Neural progenitor cell (in vitro differentiated cells): ENCODE measurements at places on chromosomes 6 and 20. TPM values are rescaled to one million over a fixed set of nuclear protein-coding genes. Genes with fewer than 3 reads are reported as not detected.

- H3K27ac ChIP-seq = no peak overlapping the region
- no peaks in the 10 kb centered on the region for H3K4me1 ChIP-seq
- no peaks in the 10 kb centered on the region for H3K36me3 ChIP-seq
- no peak for DNase-seq
These were observed 35.6 kb downstream of the MOCS1 start for GRCh38 chr6:39898625-39899024.

DNA sequence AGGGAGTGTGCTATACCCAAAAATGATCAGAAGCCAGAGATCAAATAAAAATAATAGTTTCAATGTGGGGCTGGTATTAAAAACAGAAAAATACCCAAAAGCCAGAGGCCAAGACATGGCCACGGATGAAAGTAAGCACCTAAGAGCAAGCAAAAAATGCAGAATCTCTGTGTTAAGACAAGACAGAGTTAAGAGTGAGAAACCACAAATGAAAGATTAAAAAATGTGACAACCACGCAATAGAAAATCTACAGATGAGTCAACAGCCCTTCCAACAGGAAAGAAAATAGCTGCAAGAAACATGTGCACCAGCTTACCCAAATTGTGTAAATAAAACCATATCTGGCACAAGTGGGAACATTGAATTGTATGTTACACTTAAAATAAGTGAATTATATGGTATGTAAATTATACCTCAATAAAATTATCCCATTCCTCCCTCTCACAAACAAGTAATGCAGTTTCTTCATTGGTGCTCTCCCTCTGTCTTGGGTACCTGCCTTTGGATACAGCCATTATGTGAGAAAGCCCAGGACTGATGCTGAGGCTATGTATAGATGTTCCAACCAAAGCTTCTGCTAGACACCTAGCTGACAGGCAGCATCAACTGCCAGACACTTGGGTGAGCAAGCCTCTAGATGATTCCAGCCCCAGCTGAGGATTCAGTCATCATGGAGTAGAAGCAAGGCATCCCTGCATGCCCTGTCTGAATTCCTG, 55.3 kb upstream of the UFL1 start:
- no peak for DNase-seq

- H3K27me3 ChIP-seq = no peaks in the 10 kb centered on the region
- peaks cover 12% of the 10 kb centered on the region for H3K4me1 ChIP-seq
- DNase-seq = no peak
These were observed 84.6 kb upstream of the BTN3A2 start for GRCh38 chr6:26280407-26280806.

- no peak overlapping the region for H3K27ac ChIP-seq
- H3K36me3 ChIP-seq = no peaks in the 10 kb centered on the region
- H3K4me1 ChIP-seq = peaks cover 14% of the 10 kb centered on the region
- DNase-seq = no peak
These were observed 154.1 kb downstream of the PHF3 start for GRCh38 chr6:63789699-63790098.

GRCh38 chr20:10987651-10988383, 314.0 kb upstream of the JAG1 start:
- no peak overlapping the region for H3K4me3 ChIP-seq
- no peaks in the 10 kb centered on the region for H3K36me3 ChIP-seq
- no peaks in the 10 kb centered on the region for H3K27me3 ChIP-seq

DNA sequence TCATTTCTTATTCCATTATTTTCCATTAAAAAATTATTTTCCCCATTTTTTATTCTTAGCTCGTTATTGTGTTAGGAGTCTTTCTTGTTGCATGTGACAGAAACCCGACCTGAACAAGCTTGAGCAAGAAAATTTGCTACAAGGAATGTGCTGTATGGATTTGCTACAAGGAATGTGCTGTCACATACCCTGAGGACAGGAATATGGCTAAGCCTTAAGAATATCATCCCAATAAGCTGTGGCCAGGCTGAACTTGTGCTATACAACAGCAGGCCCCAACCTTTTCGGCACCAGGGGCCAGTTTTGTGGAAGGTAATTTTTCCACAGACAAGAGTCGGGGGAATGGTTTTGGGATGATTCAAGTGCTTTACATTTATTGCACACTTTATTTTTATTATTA, 114.0 kb downstream of the TRMT11 start:
- peaks cover 11% of the 10 kb centered on the region for H3K4me1 ChIP-seq
- H3K4me3 ChIP-seq = no peak overlapping the region
- no peaks in the 10 kb centered on the region for H3K36me3 ChIP-seq
- no peaks in the 10 kb centered on the region for H3K27me3 ChIP-seq

- peak overlapping the region; percentile 76 for H3K27ac ChIP-seq
- peaks cover 35% of the 10 kb centered on the region for H3K4me1 ChIP-seq
- H3K27me3 ChIP-seq = no peaks in the 10 kb centered on the region
- H3K36me3 ChIP-seq = peaks cover 21% of the 10 kb centered on the region
- DNase-seq = no peak
These were observed 85.7 kb downstream of the LIN28B start for GRCh38 chr6:105042648-105043047.

DNA sequence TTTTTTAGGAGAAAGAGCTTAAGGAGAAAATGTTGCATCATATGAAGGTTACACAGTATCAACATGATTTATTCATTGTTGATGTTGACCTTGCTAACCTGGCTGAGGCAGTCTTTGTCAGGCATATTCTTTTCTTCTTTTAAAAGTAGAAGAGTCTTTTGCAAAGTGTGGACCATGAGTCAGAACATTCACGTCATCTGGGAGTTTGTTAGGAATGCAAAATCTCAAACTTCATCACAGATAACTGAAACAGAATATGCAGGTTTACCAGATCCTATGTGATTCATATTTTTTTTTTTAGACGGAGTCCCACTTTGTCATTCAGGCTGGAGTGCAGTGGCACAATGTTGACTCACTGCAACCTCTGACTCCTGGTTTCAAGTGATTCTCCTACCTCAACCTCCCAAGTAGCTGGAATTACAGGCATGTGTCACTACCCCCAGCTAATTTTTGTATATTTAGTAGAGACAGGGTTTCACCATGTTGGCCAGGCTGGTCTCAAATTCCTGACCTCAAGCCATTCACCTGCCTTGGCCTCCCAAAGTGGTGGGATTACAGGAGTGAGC, 530.4 kb upstream of the BTBD3 start:
- no peak overlapping the region for H3K27ac ChIP-seq
- H3K36me3 ChIP-seq = no peaks in the 10 kb centered on the region
- no peaks in the 10 kb centered on the region for H3K27me3 ChIP-seq
- H3K4me1 ChIP-seq = no peaks in the 10 kb centered on the region
- DNase-seq = no peak

GRCh38 chr6:6590530-6590929, 2.0 kb downstream of the LY86 start:
- DNase-seq = no peak
- H3K27me3 ChIP-seq = no peaks in the 10 kb centered on the region
- no peak overlapping the region for H3K4me3 ChIP-seq
- H3K27ac ChIP-seq = no peak overlapping the region
- H3K36me3 ChIP-seq = no peaks in the 10 kb centered on the region

GRCh38 chr6:164911151-164911550, 398.3 kb downstream of the C6orf118 start:
- DNase-seq = no peak
- no peaks in the 10 kb centered on the region for H3K27me3 ChIP-seq
- no peaks in the 10 kb centered on the region for H3K4me1 ChIP-seq
- no peaks in the 10 kb centered on the region for H3K36me3 ChIP-seq
- no peak overlapping the region for H3K27ac ChIP-seq

- no peak overlapping the region for H3K27ac ChIP-seq
- H3K4me3 ChIP-seq = no peak overlapping the region
- H3K4me1 ChIP-seq = no peaks in the 10 kb centered on the region
These were observed 121.8 kb upstream of the PHACTR3 start for GRCh38 chr20:59482351-59483187.

DNA sequence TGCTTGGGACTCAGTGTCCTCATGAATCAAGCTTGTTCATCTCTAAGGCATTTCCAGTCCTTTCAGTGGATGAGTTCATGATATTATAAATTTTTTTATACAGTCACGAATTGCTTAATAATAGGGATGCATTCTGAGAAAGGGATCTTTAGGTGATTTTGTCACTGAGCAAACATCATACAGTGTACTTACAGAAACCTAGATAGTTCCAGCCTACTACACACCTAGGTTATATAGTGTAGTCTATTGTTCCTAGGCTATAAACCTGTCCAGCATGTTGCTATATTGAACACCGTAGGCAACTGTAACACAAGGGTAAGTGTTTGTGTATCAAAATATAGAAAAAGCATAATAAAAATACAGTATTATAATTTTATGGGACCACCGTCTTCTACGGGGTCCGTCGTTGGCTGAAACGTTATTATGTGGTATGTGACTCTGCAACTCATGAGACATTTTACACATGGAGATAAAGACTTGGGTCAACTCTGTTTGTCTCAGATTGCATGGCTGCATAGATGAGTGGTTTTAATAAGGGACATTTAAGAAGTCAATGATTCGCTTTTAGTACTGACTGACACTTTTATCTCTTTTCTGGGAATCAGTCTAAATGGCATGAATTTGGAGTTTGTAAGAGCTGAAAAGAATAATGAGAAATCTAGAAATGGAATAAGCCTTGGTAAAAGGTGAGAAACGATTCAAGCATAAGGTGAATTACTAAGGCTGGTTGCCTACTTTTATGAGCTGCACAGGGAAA, 33.2 kb downstream of the CLIC5 start:
- no peaks in the 10 kb centered on the region for H3K36me3 ChIP-seq
- H3K4me1 ChIP-seq = no peaks in the 10 kb centered on the region
- H3K27me3 ChIP-seq = no peaks in the 10 kb centered on the region
- H3K4me3 ChIP-seq = no peak overlapping the region
- no peak overlapping the region for H3K27ac ChIP-seq

DNA sequence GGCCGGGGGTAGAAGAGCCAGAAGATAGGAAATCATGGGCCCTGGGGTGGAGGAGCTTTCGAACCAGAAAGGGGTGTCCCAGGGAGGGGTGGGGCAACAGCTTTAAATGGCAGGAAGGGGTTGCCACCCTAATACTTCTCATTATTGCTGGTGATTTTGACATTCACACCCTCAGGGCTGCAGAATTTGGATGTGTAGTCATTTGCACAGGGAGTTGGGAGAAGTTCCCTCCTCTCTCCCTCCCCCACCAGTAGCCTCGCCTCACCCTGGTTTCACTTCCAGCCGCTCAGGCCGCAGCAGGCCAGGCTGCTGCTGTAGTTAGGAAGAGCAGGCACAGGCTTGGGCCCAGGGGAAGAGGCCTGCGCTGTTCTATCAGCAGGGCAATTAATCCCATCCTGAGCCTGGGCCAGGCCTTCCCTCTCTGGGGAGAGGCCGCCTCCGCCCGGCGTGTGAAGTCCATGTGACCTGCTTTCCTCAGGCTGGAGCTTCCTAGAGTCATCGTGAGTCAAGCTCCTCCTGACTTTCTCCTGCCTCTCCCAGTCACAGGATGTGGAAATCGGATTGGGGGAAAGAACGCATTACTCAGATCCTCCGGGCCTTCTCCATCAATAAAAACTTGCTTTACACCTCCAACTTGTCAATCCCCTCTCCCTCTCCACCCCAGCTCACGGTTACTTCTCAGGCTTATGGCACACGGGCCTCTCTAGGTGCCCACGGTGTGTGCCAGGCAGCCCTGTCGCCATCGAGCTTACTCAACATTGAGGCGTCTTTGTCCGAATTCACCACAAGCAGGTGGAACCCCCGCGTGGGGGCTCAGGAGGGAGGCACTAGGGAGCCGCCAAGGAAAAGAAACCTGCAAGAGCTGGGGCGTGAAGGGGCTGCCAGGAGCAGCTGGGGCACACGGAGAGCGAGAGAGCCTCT, 7.8 kb downstream of the ADTRP start:
- H3K4me3 ChIP-seq = no peak overlapping the region
- H3K4me1 ChIP-seq = peaks cover 13% of the 10 kb centered on the region
- DNase-seq = peak; percentile 16
- no peak overlapping the region for H3K27ac ChIP-seq
- no peaks in the 10 kb centered on the region for H3K36me3 ChIP-seq

DNA sequence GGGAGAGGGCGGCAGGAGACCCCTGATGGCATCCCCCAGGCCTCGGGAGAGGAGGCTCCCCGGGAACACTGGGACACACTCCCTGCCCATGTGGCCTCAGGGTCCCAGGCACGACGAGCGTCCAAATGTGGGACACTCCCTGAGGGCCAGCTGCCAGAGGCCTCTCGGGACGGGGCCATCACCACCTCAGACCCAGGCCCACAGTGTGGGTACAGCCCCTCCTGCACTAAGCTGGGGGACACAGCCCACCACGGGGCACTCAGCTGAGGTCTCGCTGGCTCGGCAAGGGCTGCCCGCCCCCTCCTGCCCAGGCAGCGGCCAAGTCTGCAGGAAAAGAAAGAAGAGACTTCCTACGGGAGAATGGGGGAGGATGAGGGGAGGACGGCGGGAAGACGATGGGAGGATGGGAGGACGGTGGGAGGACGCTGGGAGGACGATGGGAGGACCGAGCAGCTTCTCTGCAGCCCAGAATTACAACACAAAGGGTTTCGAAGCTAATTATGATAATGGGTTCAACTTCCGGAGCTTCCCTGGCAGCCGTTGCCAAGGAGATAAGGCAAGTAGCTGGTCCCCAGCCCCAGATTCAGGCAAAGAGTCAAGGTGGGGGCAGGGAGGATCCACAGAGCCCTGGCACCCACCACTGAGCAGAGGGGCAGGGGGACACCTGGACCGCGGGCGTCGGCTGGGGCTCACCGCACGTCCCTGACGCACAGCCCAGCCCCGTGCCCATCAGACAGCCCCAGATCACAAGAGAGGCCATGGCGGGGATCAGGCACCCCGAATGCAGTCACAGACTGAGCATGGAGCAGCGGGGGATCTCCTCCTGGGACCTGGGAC, 17.5 kb downstream of the KCNQ2 start:
- no peak for DNase-seq
- H3K27ac ChIP-seq = no peak overlapping the region
- no peak overlapping the region for H3K4me3 ChIP-seq
- H3K4me1 ChIP-seq = peaks cover 26% of the 10 kb centered on the region
- no peaks in the 10 kb centered on the region for H3K27me3 ChIP-seq

DNA sequence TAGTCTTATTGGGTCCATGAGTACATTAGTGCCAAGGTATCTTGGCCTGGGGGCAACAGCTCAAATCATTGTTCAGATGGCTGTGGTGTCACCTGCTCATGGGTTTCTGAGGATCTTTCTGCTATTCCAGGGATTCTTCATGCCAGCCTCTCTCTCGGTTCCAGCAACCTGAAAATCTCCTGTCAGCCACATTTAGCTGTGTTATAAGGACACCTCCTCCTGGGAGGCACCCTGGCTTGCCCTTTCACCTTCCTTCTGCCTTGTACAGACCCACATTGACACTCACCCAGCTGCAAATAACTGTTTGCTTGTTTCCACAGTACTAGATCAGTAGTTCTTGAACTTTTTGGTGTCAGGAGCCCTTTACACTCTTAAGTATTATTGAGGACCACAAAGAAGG, 159.9 kb downstream of the GRM4 start:
- no peak overlapping the region for H3K27ac ChIP-seq
- H3K36me3 ChIP-seq = no peaks in the 10 kb centered on the region
- peaks cover 9% of the 10 kb centered on the region for H3K4me1 ChIP-seq
- H3K4me3 ChIP-seq = no peak overlapping the region
- no peaks in the 10 kb centered on the region for H3K27me3 ChIP-seq

HS3ST5 gene
- 0.34 and 0.37 TPM in 2 replicates for total RNA-seq

C6orf132 gene
- 1.2 and 1.8 TPM in 2 replicates for total RNA-seq

BCAS4 gene
- total RNA-seq = 15.3 and 24.1 TPM in 2 replicates

GABRR2 gene
- total RNA-seq = 0.28 TPM in 1 of 2 replicates, not detected in the other

MMP24 gene
- 1.4 and 1.9 TPM in 2 replicates for total RNA-seq

PHACTR1 gene
- total RNA-seq = 2.4 and 6.1 TPM in 2 replicates
